ENCODE measurements at places on chromosomes 4 and X.

- no peak for DNase-seq
These were observed 27.3 kb downstream of the SUPT20HL1 start for GRCh38 chrX:24387724-24388123.

- DNase-seq: no peak
These were observed 113.3 kb downstream of the PWWP3B start for GRCh38 chrX:106281383-106281782.

GRCh38 chr4:125801373-125801772 lies 486.6 kb downstream of the FAT4 start:
- DNase-seq: no peak

DNA sequence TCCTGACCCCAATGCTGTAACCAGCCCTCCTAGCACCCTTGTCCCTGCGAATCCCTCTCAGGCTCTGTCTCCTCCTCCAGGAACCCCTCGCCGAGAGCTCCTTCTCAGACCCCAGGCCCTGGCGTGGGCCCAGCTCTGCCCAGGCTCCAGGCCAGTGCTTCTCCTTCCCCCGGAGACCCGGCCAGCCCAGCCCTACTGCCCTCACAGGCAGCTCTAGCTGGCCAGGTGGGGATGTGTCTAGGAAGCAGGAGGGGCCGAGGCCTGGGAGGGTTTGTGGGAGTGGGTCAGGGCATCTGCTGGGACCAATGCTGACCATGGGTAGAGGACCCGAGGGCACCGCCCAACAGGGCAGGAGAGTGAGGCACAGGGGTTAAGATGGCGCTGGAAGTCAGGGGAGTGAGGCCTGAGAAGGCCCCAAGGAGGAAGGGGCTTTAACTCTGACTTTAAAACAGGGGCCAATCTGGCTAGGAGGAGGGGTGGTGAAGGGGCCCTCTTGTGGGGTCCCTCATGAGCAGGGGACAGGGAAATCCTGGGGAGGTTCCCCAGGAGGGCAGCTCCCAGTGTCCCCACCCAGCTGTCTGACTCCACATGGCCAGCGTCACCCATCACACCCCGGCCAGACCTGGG lies 64.7 kb upstream of the NKX1-1 start:
- no peak for DNase-seq

GRCh38 chr4:17463606-17464005 lies 48.3 kb downstream of the QDPR start:
- DNase-seq: no peak

DNA sequence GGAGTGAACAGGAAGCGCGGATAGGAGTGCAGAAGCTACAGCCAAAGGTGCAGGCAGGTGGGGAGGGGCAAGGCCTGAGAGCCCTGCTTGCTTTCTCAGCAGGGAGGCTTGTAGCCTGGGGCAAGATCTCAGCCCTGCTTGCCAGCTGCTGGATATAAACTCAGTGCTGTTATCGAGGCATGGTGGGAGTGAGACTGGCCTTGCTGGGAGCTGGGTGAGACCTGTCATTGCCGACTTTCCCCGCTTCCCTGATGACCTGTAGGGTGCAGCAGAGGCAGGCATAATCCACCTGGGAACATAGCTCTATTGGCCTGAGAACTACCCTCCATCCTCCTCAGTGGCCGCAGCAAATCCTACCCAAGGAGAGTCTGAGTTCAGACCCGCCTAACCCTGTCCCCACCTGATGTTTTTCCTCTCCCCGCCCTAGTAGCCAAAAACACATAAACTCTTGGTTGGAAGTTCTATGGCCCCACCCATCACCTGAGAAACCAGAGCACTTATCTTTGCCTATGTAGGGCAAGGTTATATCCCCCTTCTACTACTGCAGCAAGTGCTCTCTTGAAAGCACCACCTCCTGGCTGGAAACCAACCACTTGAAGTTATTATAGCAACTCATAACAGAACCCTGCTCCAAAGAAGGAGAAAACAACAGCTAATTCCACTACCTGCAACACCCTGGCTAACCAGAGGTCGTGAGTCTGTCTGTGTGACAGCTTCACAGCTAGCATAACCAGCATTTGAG lies 80.7 kb downstream of the FHIP1A start:
- DNase-seq: no peak

DNA sequence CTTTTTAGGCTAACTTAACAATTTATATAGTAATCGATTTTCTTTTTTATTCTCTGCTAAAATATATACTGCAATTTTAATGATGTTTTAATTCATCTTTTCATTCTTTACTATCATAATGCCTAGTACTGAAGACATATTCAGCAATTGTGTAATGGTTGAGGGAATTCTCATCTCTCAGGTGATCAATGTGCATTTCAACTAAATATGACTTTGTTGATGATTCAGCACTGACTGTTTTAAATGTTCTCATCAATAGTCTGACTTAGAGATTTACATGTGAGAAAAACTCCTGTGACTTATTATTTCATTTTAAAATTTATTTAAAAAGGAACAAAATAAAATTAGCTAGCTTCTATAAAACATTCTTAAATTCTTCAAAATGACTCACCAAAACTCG lies 1450.3 kb downstream of the STIM2 start:
- DNase-seq: no peak

DNA sequence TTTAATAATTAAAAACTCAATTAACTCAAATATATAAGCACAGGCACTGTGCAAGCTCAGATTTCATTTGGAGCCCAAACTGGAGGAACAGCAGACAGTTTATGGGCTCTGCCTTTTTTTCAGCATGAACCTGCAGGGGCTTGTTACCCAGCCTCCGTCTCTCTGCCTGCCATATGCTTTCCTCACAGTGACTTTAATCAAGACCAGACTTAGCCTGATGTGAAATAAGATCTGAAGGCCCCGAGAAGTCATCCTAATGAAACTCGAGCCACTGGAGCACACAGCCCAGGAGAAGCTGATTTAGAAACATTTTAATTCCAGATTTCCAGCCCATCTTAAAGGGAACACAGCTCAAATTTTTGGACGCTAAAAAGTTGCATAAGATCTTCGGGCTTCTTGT lies 55.6 kb downstream of the SPATA18 start:
- no peak for DNase-seq

GRCh38 chr4:95167805-95168204 lies 381.0 kb downstream of the UNC5C start:
- DNase-seq: no peak

DNA sequence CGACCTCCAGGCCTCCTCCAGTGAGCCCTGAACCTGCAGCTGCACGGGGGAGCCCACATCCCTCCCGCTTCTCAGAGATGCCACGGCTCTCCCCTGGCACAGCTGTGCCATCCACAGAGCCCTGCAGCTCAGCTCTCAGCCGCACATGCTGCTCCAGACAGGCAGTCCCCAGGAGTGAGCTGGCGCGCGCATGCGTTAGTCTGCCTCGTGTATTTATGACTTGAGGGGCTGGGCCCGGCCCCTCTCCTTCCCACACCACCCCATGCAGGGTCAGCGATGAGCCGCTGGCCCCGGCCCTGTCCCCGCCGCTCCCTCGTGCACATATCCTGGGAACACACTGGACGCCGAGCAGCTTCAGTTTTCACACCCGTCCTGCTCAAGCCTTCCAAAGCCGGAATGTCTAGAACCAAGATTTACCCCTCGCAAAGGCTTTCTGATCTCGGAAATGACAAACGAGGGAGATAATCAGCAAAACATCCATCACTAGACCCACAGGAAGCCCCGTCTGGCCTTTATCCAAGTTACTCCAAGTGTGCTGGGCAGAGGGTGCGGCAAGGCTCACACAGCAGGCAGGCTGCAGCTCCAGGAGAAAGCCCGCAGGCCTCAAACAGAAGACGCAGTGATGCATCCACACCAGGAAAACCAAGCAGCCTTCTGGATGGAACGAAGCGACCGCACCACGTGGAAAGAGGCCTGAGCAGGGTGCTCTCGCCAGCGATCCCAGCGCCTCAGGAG lies 24.3 kb downstream of the GAK start:
- DNase-seq: no peak

DNA sequence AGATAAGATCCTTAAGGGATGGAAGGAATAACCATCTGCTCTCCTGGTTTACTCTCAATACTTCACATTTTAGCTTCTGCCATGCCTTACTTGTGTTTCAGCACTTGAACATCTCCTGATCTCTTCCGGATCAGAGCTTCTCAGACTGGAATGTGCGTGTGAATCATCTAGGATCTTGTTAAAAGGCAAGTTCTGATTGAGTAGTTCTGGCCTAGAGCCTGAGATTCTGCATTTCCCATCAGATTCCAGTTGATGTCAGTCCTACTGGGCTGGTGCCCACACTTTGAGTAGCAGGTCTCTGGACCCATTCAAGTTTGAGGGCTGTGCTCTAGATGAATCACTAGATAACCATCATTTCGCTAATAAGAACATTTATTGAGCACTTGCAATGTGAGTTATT lies 20.0 kb downstream of the NDP start:
- DNase-seq: no peak

- DNase-seq: no peak
These were observed 65.6 kb downstream of the ASB9 start for GRCh38 chrX:15204130-15204751.

GRCh38 chr4:65654976-65655375 lies 15.3 kb downstream of the EPHA5 start:
- DNase-seq: no peak

Measured in right renal cortex interstitium (tissue), 3 donors.